NCI-H1930 (cell line): ENCODE measurements at places on chromosomes 3 and 15.

DNA sequence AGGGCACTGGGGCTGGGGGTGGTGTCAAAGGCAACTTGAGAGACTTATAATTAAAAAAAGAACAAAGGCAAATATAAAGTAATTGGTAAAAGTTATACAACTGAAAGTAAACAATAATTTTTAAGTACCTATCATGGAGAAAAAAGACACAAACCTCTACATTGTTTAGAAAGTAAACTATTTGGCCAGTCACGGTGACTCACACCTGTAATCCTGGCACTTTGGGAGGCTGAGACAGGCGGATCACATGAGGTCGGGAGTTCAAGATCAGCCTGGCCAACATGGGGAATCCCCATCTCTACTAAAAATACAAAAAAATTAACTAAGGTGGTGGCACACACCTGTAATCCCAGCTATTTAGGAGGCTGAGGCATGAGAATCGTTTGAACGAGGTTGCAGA lies 25.8 kb downstream of the RPSA start:
- DNase-seq: no peak

DNA sequence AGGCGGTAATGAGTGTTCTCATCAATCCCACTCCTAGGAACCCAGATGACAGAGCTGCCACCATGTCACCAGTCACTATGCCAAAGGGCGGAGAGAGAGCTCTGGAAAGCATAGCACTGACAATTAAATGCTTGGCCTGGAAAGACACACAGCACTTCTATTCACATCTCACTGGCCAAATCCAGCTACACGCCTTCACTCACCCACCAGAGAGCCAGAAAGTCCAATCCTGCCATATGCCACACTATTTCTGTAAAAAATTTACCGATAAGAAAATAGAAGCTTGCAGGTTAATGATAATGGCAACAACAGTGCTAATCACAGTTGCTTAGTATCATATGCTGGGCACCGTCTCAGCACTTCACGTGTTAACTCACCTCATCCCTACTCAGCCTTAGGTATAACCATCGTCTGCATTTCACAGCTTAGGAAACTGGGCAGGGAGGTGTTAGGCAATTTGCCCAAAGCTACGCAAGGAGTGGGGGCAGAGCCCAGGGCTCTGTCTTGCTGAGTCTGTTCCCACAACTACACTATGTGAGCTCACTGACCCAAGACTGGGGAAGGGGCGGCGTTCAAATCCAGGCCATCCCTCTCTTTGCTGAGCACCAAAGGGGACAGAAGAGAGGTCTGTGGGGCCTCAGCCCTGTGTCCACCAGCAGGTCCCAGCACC lies 16.5 kb downstream of the KLHL25 start:
- no peak for DNase-seq

- DNase-seq: no peak
These were observed 111.2 kb downstream of the SLC9A9 start for GRCh38 chr3:143737065-143737464.

GRCh38 chr15:80584973-80585525 lies 110.1 kb upstream of the ABHD17C start:
- DNase-seq: no peak

DNA sequence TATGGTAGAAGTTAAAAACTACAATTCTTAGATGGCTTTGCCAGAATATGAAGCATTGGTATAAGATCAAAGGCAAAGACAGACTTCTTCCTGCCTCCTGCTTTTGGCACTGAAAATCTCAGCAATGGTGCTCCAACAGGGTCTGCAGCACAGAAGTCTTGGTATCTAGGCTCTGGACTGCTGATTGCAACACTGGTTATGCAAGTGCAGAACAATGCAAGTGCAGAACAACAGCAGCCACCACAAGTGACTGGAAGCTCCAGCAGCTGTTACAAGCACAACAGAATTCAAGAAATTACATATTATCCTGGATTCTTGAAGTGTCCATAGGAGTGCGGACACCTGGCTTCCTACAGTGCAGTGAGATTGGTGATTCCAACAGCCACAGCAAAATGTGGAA lies 33.7 kb downstream of the ZBTB20 start:
- no peak for DNase-seq

GRCh38 chr15:32878869-32879805 lies 161.3 kb downstream of the GREM1 start:
- DNase-seq: no peak

- no peak for DNase-seq
These were observed 103.8 kb upstream of the PRR20G start for GRCh38 chr3:127391436-127392155.

DNA sequence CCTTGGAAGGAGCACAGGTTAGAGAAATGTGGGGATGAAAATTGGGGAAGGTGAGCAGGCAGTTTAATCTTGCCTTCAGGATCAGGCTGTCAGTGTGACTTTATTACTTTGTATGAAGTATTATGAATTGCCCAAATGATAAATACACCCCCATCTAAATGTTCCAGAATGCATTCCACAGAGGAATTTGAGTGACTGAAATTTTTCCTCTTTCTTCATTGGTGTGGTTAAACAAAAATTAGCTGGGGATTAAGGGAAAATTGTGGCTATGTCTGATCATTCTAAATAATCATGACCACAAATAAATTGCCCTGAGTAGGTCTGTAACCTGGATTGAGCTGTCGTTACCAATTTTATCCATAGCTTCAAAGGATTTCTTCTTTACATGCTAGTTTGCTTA lies 33.5 kb downstream of the FAM98B start:
- no peak for DNase-seq

DNA sequence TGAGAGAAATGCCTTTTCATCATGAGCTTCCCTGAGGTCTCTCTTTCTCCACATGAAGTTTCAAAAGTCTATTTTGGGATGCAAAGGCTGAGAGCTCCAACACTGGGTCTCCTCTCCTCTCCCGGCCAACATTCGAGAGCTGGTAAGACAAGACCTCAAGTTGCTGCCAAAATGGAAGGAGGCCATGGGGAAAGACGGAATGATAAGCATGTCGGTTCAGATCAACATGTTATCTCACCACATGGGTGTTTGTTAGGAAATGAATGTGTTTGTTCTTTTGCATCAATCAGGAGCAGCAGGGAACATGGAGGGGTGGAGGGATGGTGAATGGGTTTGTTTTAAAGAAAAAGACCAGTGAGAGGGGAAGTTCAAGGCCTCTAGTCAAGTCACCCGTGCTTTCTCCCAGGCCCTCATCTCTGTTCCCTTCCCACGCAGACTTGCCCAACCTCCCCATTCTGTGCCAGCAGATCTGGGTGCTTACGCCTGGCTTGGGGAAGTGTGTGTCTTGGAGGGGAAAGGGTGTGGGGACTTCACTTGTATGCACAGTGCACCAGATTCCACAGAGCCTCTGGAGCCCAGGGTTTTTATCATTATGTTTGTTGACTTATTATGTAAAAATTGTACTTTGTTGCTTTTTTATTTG lies 23.5 kb upstream of the ATP10A start:
- DNase-seq: no peak

- DNase-seq: no peak
These were observed 29.7 kb downstream of the PLXND1 start for GRCh38 chr3:129576514-129577352.

DNA sequence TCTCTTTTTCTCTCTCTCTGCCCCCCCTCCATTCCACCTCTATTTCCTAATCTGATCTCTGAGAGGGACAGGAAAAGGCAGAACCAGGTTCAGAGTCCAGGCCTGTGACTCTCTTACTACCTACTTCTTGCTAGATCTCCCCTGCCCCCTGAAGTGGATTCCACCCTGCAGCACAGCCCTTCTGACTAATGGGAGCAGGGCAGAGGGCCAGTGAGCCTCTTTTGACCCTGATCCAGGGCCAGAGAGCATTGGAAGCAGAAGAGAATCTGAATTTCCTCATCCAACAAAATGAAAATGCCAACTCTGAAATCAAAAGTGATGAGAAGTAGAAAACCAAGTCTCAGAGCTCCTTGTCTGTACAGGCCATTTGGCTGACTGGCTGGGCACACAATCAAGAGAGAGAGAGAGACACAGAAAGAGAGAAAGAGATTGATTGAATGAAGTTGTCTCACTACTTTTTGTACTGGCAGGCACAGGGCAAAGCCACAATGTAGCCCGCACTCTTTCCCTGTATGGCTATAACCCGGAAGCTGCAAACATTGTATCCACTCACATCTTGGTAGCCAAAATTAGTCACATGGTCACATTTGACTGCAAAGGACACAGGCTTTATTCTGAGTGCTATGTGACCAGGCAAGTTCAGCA lies 31.6 kb upstream of the GLCE start:
- DNase-seq: no peak

DNA sequence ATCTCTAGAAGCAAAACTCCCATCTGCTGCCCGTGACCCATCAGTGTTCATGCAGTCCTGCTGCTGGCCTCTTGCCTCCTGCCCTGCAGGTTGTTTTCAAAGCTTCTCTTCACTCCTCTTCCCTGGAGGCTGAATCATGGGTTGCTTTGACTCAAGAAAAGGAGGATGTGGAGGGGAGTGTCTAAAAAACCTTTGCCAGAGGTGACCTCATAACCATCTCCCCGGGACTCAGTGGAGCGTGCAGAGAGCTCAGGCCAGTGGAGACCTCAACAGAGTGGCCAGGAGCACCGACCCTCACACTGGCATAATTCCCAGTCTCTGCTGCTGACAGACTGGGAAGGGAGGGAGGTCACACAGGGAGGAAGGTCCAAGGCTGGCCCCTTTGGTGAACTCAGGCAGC lies 60.9 kb upstream of the ITGA11 start:
- no peak for DNase-seq

DNA sequence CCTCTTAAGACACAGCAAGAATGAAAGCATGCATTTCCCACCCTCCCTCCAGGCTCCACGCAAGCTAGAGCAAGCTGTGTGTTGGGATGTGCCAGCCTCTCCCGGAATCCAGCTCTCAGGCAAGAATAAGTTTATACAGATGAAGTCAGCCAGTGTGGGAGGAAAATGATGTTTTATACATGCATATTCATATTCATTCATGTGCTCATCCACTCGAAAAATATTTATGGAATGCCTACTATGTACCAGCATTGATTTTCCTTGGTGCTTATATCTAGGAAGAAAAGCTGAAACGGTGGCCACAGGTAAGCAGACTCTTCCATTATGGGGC lies 62.7 kb downstream of the KLHL6 start:
- DNase-seq: no peak

- DNase-seq: no peak
These were observed 205.3 kb upstream of the WNT5A start for GRCh38 chr3:55692295-55692956.

- DNase-seq: no peak
These were observed 12.8 kb downstream of the SH3BP5 start for GRCh38 chr3:15319575-15319974.

GRCh38 chr15:69853544-69853951 lies 244.2 kb downstream of the TLE3 start:
- no peak for DNase-seq

DNA sequence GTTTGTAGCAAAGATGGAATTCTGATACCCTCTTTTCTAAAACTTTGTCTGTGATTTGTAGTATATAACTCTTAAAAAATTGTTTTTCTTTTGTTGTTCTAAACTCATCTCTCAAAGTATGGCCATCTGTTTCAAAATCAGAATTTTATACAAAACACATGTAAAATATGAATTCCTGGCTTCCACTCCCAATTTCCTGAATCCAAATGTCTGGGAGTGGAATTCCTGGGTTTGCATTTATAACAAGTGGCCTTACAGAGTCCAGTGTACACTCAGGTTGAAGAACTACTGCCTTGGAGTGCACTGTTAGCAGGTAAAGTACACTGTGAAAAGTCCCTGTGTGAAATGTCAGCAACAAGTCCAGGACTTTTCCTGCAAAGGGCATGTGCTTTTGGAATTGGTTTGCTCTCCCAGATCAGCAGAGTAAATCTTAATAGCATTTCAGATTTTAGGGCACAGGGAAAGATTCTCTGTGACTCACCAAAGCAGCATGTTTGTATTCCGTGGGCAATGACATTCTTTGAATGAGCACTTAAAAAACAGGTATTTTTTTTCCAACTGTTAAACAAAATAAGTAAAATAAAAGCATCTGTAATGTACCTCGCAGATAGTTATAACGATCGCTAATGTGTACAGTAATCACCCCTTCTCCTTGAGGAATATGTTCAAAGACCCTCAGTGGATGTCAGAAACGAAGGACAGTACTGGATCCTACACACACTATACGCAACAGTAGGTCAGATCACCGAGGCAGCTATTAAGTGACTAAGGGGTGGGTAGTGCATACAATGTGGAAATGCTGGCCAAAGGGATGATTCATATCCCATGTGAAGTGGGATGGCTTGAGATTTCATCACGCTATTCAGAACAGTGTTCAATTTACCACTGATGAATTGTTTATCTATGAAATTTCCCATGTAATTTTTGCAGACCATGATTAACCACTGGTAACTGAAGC lies 2.0 kb upstream of the CLDN16 start:
- DNase-seq: no peak

- DNase-seq: no peak
These were observed 14.0 kb upstream of the B3GNT5 start for GRCh38 chr3:183239046-183239445.

DNA sequence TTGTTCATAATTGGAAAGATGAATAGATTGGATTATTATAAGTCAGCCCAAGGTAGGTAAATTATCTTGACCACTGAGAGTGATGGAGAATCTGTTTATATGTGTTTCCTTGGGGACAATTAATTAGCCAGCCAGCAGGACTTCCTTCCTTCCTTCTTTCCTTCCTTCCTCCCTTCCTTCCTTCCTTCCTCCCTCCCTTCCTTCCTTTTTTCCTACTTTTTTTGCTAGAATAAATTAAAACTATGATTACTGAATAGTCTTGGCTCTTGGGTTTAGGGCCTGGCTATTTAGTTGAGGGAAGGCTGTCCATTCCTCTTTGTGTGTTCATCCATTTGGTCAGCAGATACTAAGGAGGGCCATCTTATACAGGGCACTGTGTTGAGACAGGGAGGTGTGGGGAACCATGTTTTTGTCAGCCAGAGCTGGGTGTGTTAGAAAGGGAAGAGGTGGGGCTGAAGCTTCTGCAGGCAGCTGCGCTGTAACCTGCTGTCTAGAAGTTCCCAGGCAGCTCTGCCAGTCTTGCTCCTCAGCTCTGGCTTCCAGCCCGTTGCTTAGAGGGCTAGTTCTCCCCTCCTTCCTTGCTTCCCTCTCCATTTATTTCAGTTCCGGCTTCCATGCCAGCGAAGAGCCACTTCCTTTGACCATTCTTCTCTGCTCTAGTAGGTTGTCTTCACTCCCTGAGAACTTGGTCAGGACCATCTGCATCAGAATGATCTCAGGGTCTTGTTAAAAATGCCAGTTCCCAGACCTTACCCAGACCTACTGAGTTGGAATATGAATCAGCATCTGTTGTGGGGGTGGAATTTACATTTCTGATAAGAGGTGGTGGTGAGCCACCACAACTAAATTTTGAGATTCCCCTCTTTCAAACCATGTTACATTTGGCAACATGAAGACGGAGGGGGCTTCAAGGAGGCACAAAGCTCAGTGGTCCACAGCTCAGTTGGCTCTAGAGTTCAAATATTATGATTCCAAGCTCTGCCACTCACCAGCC lies 113.9 kb downstream of the DGKG start:
- DNase-seq: no peak

- no peak for DNase-seq
These were observed 72.4 kb downstream of the TBL1XR1 start for GRCh38 chr3:177124882-177125281.

- DNase-seq: no peak
These were observed 17.3 kb upstream of the LRRK1 start for GRCh38 chr15:100901702-100902435.

- DNase-seq: peak; percentile 91
These were observed 109.6 kb upstream of the PHLDB2 start for GRCh38 chr3:111749171-111750170.
